ENCODE measurements at places on chromosomes 1 and 21.

GRCh38 chr1:113519556-113519955, 129.2 kb downstream of the MAGI3 start:
- no peak for DNase-seq

- DNase-seq = no peak
Measured at GRCh38 chr21:35139382-35139715, 90.2 kb upstream of the RUNX1 start.

DNA sequence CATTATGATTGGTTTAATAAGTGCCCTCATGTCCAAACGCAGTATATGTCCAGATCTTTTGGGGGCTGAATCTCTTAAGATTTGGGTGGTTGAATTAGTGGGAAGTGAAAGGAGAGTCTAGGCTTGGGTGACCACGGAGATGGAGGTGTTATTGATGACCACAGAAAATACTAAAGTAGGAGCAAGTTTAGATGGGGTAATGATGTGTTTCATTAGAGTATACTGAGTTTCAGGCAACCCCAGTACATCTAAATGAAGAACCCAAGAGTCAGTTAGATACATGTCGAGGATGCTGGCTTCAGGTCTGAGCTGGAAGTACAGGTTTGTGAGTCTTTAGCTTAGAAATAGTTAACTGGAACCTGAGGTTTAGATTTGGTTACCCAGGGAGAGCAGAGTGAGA, 6.5 kb upstream of the ZZZ3 start:
- DNase-seq = no peak

- no peak for DNase-seq
Measured at GRCh38 chr1:202106340-202107254, 16.1 kb upstream of the GPR37L1 start.

DNA sequence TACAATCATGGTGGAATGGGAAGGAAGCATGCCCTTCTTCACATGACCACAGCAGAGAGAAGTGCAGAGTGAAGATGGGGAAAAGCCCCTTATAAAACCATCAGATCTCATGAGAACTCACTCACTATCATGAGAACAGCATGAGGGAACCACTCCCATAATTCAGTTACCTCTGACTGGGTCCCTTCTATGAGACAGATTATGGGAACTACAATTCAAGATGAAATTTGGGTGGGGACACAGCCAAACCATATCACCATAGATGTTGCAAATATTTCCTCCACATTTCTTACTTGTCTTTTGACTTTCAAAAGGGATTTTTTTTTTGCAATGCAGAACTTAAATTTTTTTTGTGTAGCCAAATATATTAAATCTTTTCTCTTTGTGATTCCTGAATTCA, 14.8 kb downstream of the SH3BGR start:
- DNase-seq = no peak

DNA sequence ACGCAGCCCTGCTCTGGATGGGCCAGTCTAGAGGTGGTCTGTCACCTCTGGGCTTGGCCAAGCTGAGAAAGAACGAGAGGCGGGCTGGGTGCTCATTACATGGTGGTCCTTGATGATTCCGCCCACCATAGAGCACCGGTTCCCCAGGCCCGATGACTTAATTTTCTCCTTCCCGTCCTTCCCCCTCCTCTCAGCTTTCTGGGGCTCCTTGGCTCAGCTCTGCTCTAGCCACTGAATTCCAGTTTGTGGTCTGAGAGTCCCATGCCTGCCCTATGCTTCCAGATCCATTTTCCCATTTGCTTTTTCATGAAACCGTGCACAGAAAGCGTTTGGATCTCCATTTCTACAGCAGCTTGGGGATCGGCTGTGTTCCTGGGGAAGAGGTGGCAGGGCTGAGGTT, 318.5 kb upstream of the C1orf174 start:
- no peak for DNase-seq

- no peak for DNase-seq
Measured at GRCh38 chr1:31509124-31510072, 66.9 kb upstream of the TINAGL1 start.

DNA sequence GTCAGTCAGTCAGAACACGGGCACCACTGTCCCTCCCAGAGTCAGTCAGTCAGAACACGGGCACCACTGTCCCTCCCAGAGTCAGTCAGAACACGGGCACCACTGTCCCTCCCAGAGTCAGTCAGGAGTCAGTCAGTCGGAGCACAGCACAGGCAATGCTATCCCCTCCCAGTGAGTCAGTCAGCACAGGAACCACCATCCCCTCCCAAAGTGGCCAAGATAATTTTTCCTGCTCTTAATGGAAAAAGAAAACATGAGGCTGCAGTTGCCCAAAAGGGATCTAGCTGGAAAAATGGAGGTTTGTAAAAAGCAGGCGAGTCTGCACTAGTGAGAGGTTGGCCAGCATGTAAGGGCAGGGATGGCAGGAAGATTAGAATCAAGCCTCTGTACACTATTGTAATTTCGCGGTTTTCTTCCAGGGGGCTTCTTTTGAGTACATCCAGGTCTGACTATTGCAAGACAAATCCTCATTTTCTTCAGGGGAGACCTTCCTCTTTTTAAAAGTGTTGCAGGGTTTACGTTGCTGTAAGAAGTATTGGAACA, 213.8 kb downstream of the SIPA1L2 start:
- no peak for DNase-seq

- DNase-seq = no peak
Measured at GRCh38 chr21:33801424-33802405, 113.9 kb downstream of the ATP5PO start.

- DNase-seq = no peak
Measured at GRCh38 chr21:39452207-39452969, 618 bp downstream of the SH3BGR start.

GRCh38 chr21:30044447-30045064, 104.8 kb upstream of the GRIK1 start:
- DNase-seq = peak; percentile 26

DNA sequence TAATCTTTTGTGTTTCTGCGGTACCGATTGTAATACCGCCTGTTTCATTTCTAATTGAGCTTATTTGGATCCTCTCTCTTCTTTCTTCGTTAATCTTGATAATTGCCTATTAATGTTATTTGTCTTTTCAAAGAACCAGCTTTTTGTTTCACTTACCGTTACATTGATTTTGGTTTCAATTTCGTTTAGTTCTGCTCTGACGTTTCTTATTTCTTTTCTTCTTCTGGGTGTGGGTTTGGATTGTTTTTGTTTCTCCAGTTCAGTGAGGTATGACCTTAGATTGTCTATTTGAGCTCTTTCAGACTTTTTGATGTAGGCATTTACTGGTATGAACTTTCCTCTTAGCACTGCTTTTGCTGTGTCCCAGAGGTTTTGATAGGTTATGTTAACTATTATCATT, 9.4 kb downstream of the OR2M2 start:
- DNase-seq = no peak

- no peak for DNase-seq
Measured at GRCh38 chr1:14733048-14733778, 134.7 kb downstream of the KAZN start.

DNA sequence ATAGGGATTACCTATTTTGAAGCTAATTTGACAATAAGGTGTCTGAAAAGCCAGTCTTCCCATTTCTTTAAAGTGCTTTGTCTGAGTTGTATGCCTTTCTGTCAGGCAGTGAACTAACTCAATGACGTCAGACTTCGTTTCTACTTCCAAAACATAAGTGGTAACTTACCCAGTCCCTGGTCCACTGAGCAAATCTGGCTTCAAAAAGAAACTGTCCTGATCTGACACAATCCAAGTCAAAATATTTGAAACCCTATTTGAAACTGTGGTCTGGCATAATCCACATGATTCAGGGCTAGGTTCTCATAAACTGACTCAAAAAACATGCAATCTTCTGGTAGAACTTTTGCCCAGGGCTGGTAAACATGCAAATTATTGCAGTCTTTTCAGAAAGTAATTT, 34.0 kb downstream of the DIRAS3 start:
- DNase-seq = no peak

DNA sequence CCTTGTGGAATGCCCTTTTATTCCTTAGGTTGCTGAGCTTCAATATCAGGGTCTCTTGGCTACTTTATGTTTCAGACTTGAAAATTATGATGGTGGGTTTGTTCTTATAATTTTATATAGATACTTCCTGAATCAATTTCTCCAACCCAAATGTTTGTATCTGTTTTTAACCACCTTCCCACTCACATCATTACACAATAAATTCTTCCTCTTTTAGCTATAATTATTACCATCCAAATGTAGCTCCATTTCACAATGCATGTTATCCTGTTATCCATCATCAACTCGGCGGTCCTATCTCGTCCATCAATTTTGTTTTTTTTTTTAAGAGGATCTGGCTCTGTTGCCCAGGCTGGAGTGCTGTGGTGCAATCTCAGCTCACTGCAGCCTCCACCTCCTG, 357.6 kb upstream of the ZP4 start:
- DNase-seq = no peak

All from stimulated activated CD8-positive, alpha-beta memory T cell treated with anti-CD3 and anti-CD28 coated beads, Interleukin-4, amount 100 ng/mL, for 48 hours (primary cell).